ENCODE measurements at places on chromosomes 1 and 21. TPM values are rescaled to one million over a fixed set of nuclear protein-coding genes. Genes with fewer than 3 reads are reported as not detected.

The MORC3 gene
- total RNA-seq, result 7.9 TPM

- no peak for DNase-seq
- H3K4me3 ChIP-seq, result no peak overlapping the region
- H3K27me3 ChIP-seq, result no peaks in the 10 kb centered on the region
- H3K4me1 ChIP-seq, result peaks cover 70% of the 10 kb centered on the region
- H3K27ac ChIP-seq, result peak overlapping the region; percentile 92
- H3K36me3 ChIP-seq, result no peaks in the 10 kb centered on the region
Measured at GRCh38 chr1:208204779-208205178, 39.4 kb downstream of the PLXNA2 start.

- H3K4me3 ChIP-seq, result no peak overlapping the region
- DNase-seq, result no peak
- peaks cover 31% of the 10 kb centered on the region for H3K36me3 ChIP-seq
- H3K4me1 ChIP-seq, result no peaks in the 10 kb centered on the region
Measured at GRCh38 chr1:236760480-236760879, 34.6 kb upstream of the MTR start.

The SERTAD4 gene
- 4.0 TPM for total RNA-seq

GRCh38 chr1:93672069-93672468 lies 9.6 kb downstream of the BCAR3 start:
- H3K27me3 ChIP-seq, result no peaks in the 10 kb centered on the region
- no peak overlapping the region for H3K4me3 ChIP-seq
- peak; percentile 35 for DNase-seq

DNA sequence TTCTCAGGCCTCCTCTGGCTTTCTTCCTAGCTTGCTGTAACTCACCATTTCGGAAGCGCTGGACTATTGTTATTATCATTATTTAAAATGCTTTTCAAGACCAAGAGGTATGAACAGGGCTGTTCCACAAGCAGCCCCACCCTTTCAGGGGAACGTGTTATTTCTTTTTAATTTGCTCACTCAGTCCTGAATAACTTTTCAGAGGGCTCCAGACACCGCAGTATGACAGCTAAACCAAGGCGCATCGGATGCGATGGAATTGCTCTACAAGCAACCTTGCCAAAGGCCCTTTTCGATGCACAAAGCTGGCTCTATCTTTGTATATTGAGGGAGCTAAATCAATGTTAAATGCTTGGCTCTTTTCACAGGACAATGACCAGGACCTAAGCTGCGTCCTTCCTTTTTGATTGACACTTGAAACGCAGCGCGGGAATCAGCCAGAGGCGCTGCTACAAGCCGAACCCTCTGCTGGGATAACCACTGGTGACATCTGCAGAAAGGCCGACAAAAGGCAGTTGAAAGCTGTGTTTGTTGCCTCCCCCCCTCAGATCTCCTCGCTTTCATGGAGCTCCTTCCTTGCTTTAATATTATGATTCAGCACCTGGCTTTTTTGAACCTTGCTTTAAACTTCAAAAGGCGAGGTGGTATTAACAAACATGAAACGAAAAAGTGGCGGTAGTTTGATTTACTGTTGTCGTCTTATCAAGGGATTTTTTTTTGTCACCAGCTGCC lies 204.7 kb upstream of the PROX1 start:
- no peak overlapping the region for H3K27ac ChIP-seq
- H3K4me3 ChIP-seq, result no peak overlapping the region
- DNase-seq, result no peak
- no peaks in the 10 kb centered on the region for H3K4me1 ChIP-seq
- no peaks in the 10 kb centered on the region for H3K36me3 ChIP-seq

DNA sequence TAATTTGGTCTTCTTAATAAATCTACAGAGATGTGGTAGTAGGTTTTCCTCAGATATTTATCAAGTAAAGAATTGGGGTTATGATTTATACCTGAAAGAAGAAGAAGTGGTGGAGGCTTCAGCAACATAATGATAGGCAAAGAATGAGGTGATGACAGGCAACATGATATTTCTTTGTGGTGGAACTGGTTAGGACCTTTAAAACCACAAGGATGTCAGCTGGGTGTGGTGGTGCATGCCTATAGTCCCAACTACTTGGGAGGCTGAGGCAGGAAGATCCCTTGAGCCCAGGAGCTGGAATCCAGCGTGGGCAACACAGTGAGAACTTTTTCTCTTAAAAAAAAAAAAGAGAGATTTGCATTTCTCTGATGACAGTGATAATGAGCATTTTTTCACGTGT lies 34.1 kb upstream of the COL11A1 start:
- H3K4me1 ChIP-seq, result no peaks in the 10 kb centered on the region
- no peaks in the 10 kb centered on the region for H3K36me3 ChIP-seq
- no peak overlapping the region for H3K27ac ChIP-seq

- no peak overlapping the region for H3K4me3 ChIP-seq
- H3K4me1 ChIP-seq, result peaks cover 4% of the 10 kb centered on the region
- DNase-seq, result no peak
- H3K27me3 ChIP-seq, result no peaks in the 10 kb centered on the region
Measured at GRCh38 chr1:202038688-202039346, 28.4 kb downstream of the ELF3 start.

DNA sequence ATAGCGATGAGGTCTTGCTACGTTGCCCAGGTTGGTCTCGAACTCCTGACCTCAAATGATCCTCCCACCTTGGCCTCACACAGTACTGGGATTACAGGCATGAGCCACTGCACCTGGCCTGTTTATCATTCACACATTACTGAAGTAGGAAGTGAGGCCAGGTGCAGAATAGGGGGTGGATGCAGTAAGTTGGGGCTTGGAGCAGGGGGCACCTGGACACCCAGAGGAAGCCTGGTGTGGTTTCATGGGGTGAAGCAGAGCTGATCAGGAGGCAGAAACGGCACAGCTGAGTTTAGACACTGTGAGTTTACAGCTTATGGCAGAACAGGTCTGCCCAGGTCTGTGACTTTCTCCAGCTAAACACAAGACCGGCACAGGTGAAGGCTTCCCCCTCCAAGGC lies 4.9 kb downstream of the CDA start:
- H3K4me3 ChIP-seq, result no peak overlapping the region
- H3K4me1 ChIP-seq, result no peaks in the 10 kb centered on the region
- no peaks in the 10 kb centered on the region for H3K27me3 ChIP-seq
- no peak for DNase-seq

DNA sequence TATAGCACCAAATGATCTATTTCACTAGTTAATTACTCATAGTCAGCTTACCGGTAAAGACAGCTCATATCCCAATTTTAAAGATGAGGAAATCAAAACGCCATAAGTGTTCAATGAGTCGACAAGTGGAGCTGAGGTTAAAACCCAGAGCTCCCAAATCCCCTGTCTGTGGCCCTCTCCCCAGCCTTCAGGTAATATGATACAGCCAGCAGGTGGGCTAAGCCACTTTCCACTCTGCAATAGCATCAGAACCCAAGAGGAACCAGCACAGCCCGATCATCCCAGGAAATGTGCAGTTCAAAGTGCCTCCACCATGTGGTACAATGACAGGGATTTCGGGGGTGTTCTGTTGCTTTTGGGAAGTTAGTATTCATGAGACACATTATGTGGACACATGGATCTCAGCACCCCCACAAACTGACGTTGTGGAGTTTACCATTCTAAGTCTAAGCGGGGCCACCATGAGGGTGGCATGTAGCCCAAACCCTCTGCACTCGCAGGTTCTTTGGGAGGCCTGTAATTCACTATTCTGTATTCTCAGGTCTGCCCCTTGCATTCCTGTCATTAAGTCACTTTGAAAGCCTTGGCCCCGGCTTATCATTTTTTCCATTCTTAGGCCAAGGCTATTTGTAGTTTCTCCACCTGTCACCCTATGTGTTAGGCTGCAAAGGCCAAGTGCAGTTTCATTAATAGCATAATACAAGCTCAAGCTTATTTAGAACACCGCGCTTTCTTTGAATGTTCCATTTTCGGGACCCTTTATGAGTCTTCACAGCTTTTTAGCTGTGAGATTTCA lies 26.3 kb upstream of the ACTN2 start:
- no peaks in the 10 kb centered on the region for H3K27me3 ChIP-seq
- no peaks in the 10 kb centered on the region for H3K4me1 ChIP-seq
- no peak overlapping the region for H3K4me3 ChIP-seq
- DNase-seq, result no peak

- no peak overlapping the region for H3K27ac ChIP-seq
- no peak for DNase-seq
- H3K4me3 ChIP-seq, result no peak overlapping the region
- no peaks in the 10 kb centered on the region for H3K4me1 ChIP-seq
- H3K27me3 ChIP-seq, result no peaks in the 10 kb centered on the region
Measured at GRCh38 chr1:119250299-119250698, 109.8 kb upstream of the WARS2 start.

- H3K4me1 ChIP-seq, result no peaks in the 10 kb centered on the region
- H3K4me3 ChIP-seq, result no peak overlapping the region
- no peak for DNase-seq
- H3K36me3 ChIP-seq, result no peaks in the 10 kb centered on the region
Measured at GRCh38 chr1:108671143-108671542, 10.2 kb upstream of the HENMT1 start.

- H3K36me3 ChIP-seq, result peaks cover 8% of the 10 kb centered on the region
- DNase-seq, result no peak
- H3K27ac ChIP-seq, result no peak overlapping the region
- H3K4me1 ChIP-seq, result no peaks in the 10 kb centered on the region
Measured at GRCh38 chr1:205274041-205274691, 46.4 kb downstream of the TMCC2 start.

The ANKRD35 gene
- 19.9 TPM for total RNA-seq

- no peak overlapping the region for H3K4me3 ChIP-seq
- H3K36me3 ChIP-seq, result peaks cover 38% of the 10 kb centered on the region
- no peak overlapping the region for H3K27ac ChIP-seq
- H3K27me3 ChIP-seq, result no peaks in the 10 kb centered on the region
Measured at GRCh38 chr1:147647796-147648633, 22.3 kb downstream of the ACP6 start.

The KRTAP21-2 gene
- not detected for total RNA-seq

DNA sequence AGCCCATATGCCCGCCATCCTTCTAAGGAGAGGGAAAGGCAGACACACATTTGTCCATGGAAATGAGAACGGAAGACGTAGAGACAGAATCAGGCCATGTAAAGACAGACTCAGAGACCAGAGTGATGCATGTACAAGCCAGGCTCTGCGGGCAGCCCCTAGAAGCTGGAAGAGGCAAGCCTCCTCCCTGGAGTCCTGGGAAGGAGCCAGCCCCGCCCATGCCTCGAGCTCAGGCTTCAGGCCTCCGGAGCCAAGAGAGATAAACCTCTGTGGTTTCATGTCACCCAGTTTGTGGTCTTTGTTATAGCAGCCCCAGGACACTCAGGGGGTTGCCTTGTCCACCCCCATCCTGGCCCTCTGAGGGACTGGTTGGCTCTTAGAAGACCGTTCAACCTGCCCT lies 11.6 kb downstream of the PDE9A start:
- H3K27ac ChIP-seq, result no peak overlapping the region
- no peaks in the 10 kb centered on the region for H3K27me3 ChIP-seq
- no peaks in the 10 kb centered on the region for H3K36me3 ChIP-seq
- no peak overlapping the region for H3K4me3 ChIP-seq
- DNase-seq, result no peak

GRCh38 chr21:22827422-22827821 lies 1829.2 kb downstream of the NCAM2 start:
- no peak overlapping the region for H3K27ac ChIP-seq
- no peaks in the 10 kb centered on the region for H3K27me3 ChIP-seq
- no peaks in the 10 kb centered on the region for H3K4me1 ChIP-seq
- no peaks in the 10 kb centered on the region for H3K36me3 ChIP-seq
- DNase-seq, result no peak

GRCh38 chr1:93758842-93759515 lies 77.3 kb upstream of the BCAR3 start:
- DNase-seq, result no peak
- no peaks in the 10 kb centered on the region for H3K4me1 ChIP-seq
- no peak overlapping the region for H3K4me3 ChIP-seq
- no peaks in the 10 kb centered on the region for H3K36me3 ChIP-seq
- H3K27ac ChIP-seq, result no peak overlapping the region
- H3K27me3 ChIP-seq, result no peaks in the 10 kb centered on the region

DNA sequence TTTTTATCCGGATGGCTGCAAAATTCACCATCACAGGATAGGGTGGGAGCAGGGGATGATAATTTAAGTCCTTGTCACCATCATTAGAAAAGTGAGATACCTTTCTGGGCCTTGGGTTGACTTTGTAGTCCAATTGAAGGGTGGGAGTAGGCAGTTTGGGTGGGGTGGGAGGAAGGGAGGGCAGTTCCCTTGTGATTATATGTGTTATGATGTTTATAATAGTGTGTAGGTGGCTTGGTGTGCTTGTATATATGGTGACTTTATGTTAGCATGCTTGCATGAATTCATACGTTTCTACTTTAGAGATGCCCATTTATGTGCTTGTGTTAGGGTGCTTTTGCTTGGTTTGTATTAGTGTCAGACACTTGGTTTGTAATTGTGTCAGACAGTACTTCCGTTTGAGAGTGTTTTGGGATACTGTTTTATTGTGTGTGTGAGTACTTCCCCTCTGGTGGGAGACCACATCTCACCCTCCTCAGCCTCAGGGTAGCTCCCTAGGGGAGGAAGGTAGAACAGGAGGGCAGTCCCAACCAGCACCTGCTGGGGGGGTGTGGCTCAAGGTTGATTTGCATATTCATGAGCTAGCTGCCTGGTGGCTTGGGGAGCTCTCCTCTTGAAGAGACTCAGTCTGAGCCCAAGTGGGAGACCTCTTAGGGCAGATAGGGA lies 6.3 kb upstream of the POU3F1 start:
- no peaks in the 10 kb centered on the region for H3K36me3 ChIP-seq
- H3K27me3 ChIP-seq, result no peaks in the 10 kb centered on the region
- H3K4me1 ChIP-seq, result no peaks in the 10 kb centered on the region
- no peak overlapping the region for H3K4me3 ChIP-seq

- H3K27ac ChIP-seq, result no peak overlapping the region
- DNase-seq, result no peak
- no peak overlapping the region for H3K4me3 ChIP-seq
Measured at GRCh38 chr21:42711667-42712066, 58.2 kb downstream of the PDE9A start.

The CAPN8 gene
- total RNA-seq, result not detected

DNA sequence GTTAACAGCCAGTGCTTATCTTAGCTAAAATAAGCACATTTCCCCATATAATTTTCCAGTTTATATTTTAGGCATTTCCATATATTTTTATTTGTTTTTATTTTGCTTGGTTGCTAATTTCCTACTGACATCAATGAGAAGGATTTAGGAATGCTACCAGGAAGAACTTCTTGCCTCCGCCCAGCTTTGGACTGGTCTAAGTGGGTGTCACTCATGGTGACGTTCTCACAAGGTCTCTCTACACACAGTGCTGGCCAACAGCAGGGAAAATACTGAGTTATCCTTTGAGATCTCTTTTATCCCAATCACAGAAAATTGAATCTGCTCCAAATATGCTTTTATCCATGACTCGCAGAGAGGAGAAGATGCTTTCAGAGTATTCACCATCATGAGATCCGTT lies 13.2 kb downstream of the MX1 start:
- H3K4me3 ChIP-seq, result no peak overlapping the region
- DNase-seq, result no peak
- H3K4me1 ChIP-seq, result no peaks in the 10 kb centered on the region
- no peak overlapping the region for H3K27ac ChIP-seq

The S100A8 gene
- total RNA-seq, result 33.5 TPM

- no peak for DNase-seq
- no peak overlapping the region for H3K4me3 ChIP-seq
- no peaks in the 10 kb centered on the region for H3K4me1 ChIP-seq
Measured at GRCh38 chr1:204126956-204127355, 24.9 kb downstream of the ETNK2 start.

- peak overlapping the region; percentile 94 for H3K4me3 ChIP-seq
- H3K36me3 ChIP-seq, result no peaks in the 10 kb centered on the region
- no peak for DNase-seq
- H3K4me1 ChIP-seq, result no peaks in the 10 kb centered on the region
Measured at GRCh38 chr1:84505493-84506001, 639 bp upstream of the SPATA1 start.
